Stimulated activated CD4-positive, alpha-beta T cell treated with anti-CD3 and anti-CD28 coated beads, Interleukin-15, amount 100 ng/mL, for 1 hour (primary cell): ENCODE measurements at places on chromosomes 2 and 18.

DNA sequence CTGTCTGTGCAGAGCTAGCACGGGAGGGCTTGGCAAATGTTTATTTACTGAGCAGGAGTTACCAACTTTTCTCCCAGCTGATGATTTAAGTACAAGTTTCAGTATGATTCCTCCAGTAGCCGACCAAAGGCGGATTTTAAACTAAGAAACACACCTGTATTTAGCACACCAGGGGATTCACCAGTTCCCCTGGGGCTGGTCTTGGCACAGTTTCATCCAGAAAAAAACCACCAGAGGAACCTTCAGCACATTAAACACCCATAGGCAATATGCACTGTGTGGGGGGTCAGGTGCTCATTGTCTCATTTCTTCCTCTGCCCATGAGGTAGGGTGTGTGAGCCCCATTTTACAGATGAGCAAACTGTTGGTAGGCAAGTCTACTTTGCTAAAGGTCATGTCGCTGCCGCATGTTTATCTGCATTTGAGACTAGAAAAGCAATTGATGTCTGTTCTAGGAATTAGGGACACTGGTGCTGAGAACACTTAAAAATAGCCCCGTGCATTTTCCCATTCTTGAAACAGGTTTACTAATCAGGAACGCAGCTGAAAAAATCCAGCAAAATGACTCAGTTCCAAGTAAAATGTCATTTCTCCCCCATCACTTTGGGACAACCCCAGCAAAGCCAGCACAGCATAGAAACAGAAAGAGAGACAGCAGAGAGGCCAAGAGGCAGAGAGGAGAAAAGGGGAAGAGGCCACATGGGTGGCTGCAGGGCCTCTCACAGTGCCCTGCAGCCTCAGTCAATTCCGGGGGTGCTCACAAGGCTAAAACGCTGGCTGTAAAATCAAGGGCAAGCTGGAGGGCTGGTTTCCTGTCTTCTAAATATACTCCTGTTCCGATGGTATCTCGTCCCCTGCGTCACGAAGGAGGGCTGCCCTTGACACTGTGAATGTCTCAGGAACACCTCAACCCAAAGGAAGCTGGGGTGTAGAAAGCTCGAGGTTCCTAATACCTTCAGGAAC is 166.8 kb upstream of the ID2 start:
- DNase-seq: no peak

DNA sequence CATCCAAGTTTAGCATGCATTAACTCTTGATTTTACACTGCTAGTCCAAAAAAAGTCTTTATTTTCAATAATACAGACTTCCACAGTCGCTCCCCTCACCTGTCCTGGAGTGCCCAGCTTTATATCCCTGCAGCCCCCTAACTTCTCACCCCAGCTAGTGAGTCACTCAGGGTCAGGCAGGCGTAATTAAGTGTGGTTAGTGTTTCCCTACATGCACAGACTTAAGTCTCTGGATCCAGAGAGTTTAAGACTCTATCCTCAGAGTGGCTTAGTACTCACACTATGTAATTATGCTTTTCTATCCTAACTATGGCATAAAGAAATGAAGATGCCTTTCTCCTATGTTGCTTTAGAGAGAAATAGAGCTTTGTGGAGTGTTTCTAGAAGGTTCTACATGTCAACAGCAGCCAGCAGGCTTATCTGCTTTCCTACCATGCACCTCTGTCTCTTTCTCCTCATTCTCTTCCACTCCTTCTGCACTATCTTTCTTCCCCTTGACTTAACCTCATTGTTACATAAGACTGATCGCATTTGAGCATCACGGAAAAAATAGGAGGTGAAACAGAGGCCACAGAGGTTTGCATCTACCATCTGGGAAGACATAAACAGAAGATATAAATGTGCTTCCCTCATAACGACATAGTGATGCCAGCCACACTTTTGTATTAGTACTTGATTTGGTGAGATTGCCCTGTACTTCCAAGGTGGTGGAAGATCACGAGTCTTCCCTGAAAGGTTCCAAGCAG is 34.4 kb upstream of the PMAIP1 start:
- no peak for DNase-seq

GRCh38 chr2:59249441-59250306 is 1008.5 kb upstream of the FANCL start:
- no peak for DNase-seq

DNA sequence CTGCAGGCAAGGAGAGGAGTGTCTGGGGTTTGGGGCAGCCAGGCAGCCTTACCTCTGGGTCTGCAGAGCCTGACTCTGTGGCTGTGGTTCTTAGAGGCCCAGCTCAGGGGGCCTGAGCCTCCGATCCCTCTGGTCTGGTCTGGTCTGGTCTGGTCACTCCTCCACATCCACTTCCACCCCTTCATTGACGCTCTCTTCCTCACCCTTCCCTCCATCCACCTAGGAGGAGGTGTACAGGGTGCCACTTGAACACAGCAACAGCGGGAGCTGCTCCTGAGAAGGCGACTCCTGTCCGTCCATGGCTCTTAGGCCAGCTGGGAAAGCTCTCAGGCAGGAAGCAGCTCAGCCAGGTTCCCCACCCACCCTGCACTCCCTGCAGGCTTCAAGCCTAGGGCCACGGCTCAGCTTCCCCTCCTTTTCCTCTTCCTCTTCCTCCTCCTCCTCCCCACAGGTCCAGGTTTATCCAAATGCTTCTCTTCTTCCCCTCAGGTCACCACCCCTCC is 16.9 kb downstream of the GPR55 start:
- no peak for DNase-seq

GRCh38 chr2:167181134-167181533 is 292.9 kb downstream of the XIRP2 start:
- no peak for DNase-seq

DNA sequence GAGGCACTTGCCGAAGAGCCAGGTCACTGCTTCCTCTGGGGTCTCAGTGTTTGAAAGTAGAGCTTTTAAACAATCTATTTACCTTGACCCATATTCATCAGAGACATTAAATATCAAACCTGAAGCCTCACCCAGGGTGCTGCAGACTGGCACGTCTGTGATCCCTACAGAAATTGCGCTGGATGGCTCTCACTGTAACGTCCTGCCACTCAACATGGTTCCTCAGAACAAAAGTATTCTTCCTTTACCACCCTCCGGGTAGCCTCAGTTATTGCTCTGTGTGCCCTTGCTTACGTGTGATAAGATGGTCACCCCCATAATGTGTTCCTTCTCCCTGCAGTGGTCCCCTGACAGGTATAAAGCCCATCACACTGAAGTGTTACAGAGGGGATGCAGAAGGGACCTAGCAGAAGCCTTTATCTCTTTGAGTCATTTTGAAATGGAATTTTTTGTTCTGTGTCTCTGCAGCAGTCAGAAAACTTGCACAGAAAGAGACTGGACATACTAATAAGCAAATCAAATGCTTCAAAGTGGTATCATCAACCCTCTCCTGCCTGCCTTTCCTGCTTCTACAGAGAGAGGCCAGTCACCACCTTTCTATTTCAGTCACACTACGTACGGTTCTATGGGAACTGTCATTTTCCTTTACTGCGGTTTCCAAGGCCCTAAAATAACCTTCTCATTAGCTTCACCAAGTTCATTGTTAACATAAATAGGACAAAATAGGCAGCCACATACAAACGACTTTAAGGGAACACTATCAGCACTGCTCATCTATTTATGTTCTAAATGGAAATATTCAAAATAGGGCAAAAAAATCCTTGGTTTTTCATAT is 86.8 kb downstream of the METTL8 start:
- DNase-seq: no peak

GRCh38 chr2:143219266-143219665 is 90.0 kb downstream of the ARHGAP15 start:
- DNase-seq: no peak

GRCh38 chr2:217314021-217314460 is 454.2 kb upstream of the TNP1 start:
- DNase-seq: no peak

DNA sequence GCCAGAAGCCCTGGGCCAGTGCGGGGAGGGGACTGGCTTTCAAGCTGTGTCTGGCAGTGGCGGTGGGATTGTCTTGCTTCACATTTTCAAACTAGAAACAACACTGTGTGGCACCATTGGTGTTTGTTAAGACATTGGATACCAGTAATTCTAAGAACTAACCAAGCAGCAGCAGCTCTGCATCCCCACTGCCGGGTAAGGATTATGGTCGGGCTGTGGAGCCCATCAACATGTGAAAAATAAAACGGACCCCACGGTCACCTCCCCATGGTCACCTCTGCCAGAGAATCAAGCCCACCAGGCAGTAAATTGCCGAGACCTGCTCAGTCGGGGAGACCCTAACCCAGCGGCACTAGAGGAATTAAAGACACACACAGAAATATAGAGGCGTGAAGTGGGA is 65.3 kb downstream of the C18orf63 start:
- no peak for DNase-seq

GRCh38 chr18:77343846-77344510 is 94.3 kb downstream of the GALR1 start:
- no peak for DNase-seq

DNA sequence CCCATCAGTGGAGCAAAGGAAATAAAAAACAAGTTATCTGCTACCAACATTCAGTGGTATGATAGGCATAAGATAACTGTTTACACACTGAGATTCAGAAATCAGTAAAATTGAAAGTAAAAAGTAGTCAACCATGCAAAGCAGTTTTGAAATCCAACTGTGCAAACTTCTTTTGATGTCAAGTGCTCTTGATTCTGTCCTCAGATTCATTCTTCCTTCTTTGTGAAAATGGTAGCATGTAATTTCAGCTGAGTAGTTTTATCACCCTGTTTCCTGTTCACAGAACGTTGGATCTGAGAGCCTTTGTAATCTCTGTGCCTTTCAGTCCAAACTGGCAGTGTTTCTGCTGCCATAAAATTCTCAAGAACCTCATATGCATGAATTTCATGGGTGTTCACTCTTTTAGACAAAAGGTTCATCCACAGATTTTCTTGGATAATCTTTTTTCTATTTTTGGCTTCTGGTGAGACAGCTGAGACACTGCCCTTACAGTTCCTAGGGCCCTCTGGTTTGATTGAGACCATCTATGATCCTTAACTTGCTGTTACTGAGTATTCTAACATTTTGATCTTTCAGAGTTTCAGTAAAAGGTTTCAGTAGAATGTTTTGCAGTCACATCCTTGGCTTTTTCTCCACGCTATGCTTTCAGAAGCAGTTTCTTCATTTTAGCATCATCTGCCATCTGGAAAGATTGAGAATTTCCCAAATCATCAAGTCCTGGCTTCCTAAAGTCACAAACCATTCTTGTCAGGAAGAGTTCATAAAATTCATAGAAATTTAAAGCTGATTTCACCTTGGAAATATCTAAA is 272.3 kb upstream of the EPHA4 start:
- no peak for DNase-seq

DNA sequence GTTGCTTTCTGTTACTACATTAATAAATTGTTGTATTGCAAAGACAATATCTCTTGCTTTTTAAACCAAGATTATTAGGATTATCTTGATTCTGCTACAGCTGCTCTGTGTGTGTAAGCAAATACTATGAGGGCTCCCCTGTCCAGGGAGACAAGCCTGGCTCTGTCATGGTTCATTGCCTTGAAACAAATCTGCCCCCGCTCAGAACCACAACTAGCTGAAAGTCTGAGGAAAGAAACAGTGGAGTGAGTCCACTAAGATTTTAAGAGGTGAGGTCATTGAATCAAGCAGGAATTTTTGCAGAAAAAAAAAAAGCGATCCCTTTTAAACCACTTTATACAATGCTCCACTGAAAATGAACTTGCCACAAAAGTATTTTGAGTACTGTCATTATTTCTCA is 30.8 kb upstream of the LRRTM4 start:
- DNase-seq: no peak

DNA sequence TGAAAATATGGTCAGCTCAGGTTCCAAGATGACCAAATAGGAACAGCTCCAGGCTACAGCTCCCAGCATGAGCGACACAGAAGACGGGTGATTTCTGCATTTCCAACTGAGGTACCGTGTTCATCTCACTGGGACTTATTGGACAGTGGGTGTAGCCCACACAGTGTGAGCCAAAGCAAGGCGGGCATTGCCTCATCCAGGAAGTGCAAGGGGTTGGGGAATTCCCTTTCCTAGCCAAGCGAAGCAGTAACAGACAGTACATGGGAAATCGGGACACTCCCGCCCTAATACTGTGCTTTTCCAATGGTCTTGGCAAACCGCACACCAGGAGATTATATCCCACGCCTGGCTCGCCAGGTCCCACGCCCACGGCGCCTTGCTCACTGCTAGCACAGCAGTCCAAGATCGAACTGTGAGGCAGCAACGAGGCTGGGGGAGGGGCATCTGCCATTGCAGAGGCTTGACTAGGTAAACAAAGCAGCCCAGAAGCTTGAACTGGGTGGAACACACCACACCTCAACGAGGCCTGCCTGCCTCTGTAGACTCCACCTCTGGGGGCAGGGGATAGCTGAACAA is 57.5 kb downstream of the WDPCP start:
- DNase-seq: no peak

GRCh38 chr2:176763851-176764404 is 448.7 kb upstream of the HNRNPA3 start:
- DNase-seq: no peak

- no peak for DNase-seq
These were observed 780 bp upstream of the ITGAV start for GRCh38 chr2:186588940-186589611.

DNA sequence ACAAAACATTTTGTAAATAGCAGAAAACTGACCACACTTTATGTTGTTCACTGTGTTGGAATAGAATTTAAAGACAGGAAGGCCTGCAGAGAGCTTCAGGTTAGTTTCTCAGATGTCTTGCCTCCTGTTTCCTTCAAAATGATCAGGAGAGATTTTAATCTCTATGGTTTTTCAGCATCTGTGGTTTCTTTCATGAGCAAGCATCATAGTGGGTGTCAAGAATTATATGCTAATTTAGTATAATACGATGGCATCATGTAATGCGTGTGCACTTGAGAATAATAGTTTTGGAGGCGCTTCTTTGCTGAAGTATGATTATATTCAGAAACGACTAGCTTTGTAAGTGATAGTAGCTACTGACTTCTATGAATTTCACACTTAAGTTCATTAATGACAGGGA is 149.9 kb downstream of the PLCL1 start:
- no peak for DNase-seq

DNA sequence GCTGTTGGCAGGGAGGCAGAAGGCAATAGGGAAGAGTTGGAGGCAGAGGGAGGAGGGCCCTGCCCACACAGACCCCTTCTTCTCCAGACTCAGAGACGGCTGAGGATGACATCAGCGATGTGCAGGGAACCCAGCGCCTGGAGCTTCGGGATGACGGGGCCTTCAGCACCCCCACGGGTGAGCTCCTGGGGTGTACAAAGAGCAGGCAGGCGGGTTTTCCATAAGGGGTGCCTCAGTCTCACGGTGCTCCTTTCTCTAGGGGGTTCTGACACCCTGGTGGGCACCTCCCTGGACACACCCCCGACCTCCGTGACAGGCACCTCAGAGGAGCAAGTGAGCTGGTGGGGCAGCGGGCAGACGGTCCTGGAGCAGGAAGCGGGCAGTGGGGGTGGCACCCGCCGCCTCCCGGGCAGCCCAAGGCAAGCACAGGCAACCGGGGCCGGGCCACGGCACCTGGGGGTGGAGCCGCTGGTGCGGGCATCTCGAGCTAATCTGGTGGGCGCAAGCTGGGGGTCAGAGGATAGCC is 10.0 kb downstream of the SPEG start:
- no peak for DNase-seq

GRCh38 chr18:77045677-77046076 is 86.9 kb downstream of the MBP start:
- DNase-seq: no peak
